ENCODE measurements at places on chromosomes 6 and 20. TPM values are rescaled to one million over a fixed set of nuclear protein-coding genes. Genes with fewer than 3 reads are reported as not detected.

The C6orf132 gene
- 1.8 TPM for polyA plus RNA-seq

The GRM1 gene
- polyA plus RNA-seq: 0.02 TPM

The ARFGEF3 gene
- 0.63 TPM for polyA plus RNA-seq

The TLDC2 gene
- polyA plus RNA-seq: 0.09 TPM

The ARMC2 gene
- polyA plus RNA-seq: 3.7 TPM

The SPACA1 gene
- not detected for polyA plus RNA-seq
